ENCODE measurements at places on chromosomes 7 and 10.

DNA sequence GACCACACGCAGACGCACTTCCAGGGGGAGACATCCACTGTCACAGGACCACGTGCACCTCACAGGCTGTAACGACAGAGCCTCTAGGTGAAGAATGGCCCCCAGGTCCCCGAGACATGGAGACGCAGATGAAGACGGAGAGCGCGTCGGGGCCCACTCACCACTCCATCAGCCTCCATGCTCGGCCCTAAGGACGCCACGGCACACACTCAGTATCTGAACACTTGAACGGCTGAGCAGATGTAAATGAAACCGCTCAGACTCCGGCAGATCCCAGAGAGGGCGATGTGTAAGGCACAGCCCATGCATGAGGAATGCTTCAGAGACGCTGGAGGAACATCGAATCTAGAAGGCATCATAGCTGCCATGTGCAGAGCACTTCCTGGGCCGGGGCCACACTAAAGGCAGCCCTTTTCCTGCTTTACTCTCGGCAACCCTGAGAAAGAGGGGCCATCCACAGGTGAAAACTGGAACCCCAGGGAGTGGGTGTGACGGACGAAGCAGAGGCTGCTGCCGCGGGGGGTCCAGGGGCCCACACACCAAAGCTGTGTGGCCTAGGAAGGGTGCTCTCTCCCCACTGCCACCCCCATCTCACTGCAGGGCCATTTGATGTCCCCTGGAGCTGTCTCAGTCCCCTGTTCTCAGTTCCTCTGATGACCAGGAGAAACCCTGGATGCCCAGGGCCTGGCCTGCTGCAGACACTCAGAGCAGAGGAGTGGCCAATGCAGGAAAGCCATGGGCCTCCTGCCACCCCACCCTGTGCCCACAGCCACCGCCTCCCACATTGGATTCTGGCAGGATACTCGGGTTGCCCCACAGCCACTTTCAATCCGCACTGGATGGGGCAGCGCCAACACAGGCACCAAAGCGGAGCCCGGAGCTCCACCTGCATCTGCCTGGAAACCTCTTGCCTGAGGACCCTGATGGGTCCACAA is 253.8 kb downstream of the MAD1L1 start:
- DNase-seq: no peak

DNA sequence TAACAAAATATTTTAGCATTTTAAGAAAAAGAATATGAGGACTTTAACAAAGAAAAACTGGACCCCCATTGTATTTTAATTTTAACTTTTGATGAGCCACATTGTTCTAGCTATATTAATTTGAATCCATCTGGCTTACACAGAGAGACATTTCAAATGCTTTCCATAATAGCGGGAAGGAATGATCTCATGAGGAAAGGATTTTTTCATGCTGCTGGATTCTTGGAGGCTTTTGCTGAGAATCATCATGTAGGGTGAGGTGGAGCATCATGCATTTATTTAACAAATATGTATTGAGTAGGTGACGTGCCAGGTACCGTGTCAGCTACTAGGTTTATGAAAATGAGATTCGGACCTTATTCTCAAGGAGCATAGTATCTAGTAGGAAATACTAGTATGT is 1006.3 kb downstream of the SORCS1 start:
- no peak for DNase-seq

DNA sequence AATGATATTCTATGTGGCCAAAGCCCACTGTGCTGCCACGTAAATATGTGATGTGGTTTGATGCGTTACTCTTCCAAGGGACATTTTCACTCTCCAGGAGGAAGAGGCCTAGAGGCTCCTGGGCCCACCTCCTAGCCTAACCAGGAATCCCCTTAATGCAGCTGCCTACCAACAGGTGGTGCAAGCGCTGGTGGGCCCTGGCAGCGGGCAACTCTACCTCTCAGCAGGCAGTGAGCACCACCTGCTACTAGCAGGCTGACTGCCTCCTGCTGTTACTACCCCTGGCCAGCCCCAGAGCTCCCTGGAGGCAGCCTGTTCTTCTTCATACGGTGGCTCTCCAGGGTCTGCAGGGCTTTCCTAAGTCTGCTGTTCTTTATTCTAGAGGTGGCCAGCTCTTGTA is 62.8 kb downstream of the CDH23 start:
- no peak for DNase-seq

DNA sequence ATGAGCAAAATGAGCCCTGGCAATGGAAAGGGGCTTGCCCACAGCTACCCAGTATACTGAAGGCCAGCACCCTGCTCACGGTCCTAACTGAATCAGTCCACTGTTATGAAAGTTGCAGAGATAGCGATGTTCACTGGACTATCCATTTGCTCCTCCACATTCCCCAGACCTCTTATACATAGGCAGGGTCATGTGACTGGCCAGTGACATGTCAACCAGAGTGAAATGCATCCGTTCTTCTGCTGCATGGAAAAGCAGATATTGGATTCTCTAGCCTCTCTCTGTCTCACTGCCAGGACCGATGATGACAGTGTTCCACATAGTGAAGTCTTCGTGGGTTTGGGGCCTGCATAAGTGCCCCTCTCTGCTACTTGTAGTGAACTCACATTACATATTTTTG is 503.4 kb downstream of the RPS24 start:
- DNase-seq: no peak

DNA sequence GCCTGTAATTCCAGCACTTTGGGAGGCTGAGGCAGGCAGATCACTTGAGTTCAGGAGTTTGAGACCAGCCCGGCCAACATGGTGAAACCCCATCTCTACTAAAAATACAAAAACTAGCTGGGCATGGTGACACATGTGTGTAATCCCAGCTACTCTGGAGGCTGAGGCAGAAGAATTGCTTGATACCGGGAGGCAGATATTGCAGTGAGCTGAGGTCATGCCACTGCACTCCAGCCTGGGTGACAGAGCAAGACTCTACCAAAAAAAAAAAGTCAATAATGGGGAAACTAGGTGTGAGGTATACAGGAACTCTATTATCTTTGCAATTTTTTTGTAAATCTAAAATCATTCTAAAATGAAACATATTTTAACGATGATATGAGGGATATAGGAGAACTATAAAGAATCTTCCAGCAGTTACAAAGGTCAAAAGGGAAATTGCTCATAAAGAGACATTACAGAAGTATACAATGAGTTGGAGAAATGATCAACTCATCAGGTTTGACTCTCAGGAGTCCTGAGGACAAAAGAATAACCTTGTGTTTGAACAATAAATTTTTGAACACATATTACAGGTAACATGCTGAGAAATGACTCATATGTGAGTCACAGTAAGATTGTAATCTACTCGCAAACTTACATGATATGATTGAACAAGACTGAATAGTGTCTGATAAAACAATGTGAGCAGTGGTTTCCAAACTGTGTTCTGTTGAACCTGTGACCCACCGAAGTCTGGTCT is 272.6 kb downstream of the FGFR2 start:
- DNase-seq: no peak

GRCh38 chr10:23442936-23443335 is 4.1 kb downstream of the OTUD1 start:
- DNase-seq: no peak

DNA sequence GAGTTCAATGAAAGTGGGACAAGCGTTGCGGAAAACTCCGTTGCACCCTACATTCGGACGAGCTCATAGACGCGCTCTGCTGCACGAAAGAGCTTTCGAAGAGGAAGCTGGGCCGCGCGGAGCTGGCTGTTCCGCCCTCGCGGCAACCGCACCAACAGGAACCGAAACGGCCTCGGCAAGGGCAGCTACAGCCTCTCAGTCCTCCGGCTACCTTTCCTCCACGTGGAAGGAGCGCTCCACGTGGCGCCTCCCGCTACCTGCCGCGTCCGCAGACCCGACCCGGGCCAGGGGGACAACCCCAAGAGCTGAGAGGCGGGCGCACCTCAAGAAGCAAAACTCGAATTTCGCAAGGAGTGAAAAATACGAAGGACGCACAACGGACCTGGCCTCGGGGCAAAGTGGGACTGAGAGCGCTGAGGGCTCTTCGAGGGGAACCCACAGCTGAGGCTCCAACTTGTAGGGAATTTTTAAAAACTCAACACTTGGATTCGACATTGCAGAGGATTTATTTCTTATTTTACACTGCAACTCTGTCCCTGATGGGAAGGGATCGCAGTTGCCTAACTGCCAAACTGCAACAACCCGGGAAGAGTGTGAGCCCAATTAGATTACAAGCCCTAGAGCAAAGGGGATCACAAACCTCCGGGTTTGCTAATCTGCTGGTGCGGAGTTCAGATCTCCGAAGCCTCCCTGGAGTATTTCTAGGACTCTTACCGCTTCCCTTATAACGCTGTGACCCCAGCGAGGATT is 1.4 kb downstream of the HPSE2 start:
- no peak for DNase-seq
